GM03348 (cell line): ENCODE measurements at places on chromosomes 6 and 20.
A peak's percentile ranks its signal among the peaks of the same experiment; 100 is the strongest.

- DNase-seq: no peak
Measured at GRCh38 chr6:1780251-1780867, 170.6 kb downstream of the FOXC1 start.

DNA sequence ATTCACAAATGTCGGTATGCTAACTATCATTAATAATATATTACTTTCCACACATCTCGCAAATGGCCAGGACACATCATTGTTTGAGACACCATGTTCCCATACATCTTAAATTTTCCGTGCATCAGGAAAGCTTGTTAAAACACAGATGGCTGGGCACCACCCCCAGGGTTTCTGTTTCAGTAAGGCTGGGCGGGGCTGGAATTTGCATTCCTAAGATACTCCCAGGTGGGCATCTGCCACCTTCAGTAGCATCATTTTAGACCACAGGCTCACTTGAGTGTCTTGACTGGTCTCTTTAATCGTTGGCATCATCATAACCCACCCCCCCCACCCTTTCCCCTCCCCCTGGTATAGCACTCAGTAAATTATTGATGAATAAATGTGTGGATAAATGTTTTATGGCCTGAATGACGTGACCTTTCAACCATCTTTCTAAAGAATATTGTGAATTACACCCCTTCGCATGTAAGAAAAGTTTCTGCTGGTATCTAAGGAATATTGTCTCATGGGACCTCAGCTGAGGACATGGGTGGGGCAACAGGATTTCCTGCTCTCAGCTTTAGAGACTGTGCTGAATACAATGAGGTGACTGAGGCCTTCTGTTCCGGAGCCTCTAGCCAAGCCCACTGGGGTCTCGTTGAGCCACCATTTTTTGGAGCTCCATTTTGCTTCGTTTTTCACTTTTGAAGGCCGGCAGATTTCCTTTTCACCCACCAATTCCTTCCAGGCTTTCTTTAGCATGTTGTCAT is 124.1 kb upstream of the NEDD9 start:
- DNase-seq: no peak

GRCh38 chr6:111620169-111620568 is 14.5 kb upstream of the TRAF3IP2 start:
- no peak for DNase-seq

- no peak for DNase-seq
Measured at GRCh38 chr6:122202576-122203137, 196.8 kb upstream of the HSF2 start.

- DNase-seq: no peak
Measured at GRCh38 chr20:24842918-24843715, 106.0 kb upstream of the CST7 start.

DNA sequence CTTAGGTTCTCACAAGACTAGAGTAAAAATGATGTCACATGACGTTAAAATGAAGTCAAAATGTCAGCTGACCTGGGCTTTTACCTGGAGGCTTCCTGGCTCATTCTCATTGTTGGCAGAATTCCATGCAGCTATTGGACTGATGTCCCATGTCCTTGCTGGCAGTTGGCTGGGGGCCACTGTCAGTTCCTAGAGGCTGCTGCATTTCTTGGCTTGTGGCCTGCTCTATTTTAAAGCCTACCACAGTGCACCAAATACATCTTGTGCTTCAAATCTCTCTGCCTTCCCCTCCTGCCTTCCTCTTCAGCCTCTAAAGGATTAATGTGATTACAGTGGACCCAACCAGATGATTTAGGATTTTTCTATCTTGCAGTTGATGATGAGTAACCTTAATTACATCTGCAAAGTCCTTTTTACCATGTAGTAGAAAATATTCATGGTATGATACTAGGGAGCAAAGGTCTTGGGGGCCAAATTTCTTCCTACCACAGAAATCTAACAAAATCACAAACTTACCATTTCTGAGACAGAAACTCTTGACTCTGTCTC is 81.9 kb downstream of the FIG4 start:
- DNase-seq: peak; percentile 43

GRCh38 chr20:41798930-41799502 is 180.8 kb upstream of the CHD6 start:
- DNase-seq: no peak
